ENCODE measurements at places on chromosomes 2 and 18.

GRCh38 chr2:123514613-123515207 is 510.4 kb upstream of the CNTNAP5 start:
- no peak for DNase-seq

DNA sequence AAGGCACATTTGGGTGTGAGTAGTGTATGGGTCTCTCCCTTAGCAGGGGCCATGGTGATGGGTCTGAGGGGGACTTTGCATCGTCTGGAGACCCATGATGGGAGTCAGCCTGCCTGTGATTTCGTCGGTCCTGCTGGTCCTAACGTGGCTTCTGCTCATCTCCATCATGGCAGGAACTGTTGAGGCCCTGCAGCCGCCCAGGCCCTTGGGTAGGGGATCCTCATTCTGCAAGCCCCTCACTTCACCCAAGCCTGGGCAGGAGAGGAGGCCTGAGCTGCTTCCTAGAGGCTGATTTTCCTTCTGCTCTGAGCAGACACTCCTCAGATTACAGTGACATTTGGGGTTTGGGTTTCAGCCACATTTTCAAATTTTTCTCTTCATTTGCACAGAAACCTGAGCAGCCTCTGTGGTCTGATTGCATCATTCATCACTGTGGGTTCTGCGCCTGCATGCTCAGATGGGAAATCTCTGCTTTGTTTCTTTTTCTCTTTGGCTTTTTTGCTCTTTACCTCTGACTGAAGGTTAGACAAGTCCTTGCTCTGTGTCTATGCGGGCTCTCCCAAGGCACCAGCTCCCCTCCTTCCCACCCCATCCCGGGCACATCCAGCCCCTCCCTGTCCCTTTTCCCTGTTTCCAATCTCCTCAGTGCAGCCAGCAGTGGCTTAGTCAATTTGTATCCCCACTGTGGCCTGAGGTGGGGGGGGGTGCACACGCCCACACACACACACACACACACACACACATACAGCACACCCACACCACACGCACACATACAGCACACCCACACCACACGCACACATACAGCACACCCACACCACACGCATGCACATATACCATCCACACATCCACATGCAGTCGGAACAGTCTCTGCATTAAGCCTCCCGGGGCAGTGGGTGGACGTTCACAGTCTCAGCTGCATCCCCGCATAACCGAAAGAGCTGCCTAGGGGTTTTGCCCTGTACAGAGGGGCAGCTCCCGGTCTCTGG is 305.4 kb upstream of the HS6ST1 start:
- no peak for DNase-seq

GRCh38 chr2:43509886-43510285 is 86.0 kb downstream of the THADA start:
- DNase-seq = no peak

DNA sequence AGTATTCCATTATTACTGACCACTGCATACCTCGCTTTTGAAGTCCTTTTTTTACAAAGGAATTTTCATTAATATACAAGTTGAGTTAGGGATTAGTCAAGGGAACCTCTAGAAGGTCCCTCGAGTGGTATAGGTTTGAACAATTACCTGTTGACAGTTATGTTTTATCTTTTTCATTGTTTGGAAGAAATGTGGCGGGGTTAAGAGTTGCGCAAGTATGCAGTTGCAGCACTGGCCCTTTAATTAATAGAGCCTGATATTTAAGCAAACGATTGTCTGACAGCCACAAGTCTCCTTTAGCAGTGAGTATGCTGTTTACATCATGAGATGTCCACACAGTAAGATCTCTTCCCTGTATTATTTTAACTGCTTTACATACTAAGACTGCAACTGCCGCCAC is 24.3 kb downstream of the KYNU start:
- no peak for DNase-seq

- DNase-seq = peak; percentile 30
Observed at GRCh38 chr18:62894681-62895390, 179.5 kb downstream of the PHLPP1 start.

- DNase-seq = no peak
Observed at GRCh38 chr2:217099561-217099960, 239.7 kb upstream of the TNP1 start.

DNA sequence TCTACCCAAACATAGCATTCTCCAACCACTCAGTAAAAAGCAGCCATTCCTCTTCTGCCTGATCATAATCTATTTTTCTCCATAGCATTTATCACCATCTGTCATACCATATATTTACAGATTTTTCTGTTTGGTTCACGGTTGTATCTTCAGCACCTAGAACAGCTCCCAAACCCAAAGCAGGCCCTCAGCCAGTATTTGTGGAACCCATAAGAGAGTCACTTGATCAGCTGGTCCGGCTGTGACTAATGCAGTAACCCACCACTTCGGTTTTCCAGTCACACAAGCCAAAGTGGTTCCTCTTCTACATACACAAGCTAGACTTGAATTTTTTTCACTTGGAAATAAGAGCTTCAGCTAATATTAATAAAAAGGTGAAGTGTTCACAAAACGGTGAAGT is 511.6 kb upstream of the CELF4 start:
- no peak for DNase-seq

- no peak for DNase-seq
Observed at GRCh38 chr2:26582890-26583289, 58.3 kb downstream of the CIB4 start.

- no peak for DNase-seq
Observed at GRCh38 chr2:181581534-181581933, 75.4 kb downstream of the CERKL start.
